Naive thymus-derived CD8-positive, alpha-beta T cell (primary cell): ENCODE measurements at places on chromosomes 7 and 10. TPM values are rescaled to one million over a fixed set of nuclear protein-coding genes. Genes with fewer than 3 reads are reported as not detected.
A peak's percentile ranks its signal among the peaks of the same experiment; 100 is the strongest.

GRCh38 chr7:157408258-157409101 is 71.7 kb downstream of the DNAJB6 start:
- DNase-seq: no peak

DNA sequence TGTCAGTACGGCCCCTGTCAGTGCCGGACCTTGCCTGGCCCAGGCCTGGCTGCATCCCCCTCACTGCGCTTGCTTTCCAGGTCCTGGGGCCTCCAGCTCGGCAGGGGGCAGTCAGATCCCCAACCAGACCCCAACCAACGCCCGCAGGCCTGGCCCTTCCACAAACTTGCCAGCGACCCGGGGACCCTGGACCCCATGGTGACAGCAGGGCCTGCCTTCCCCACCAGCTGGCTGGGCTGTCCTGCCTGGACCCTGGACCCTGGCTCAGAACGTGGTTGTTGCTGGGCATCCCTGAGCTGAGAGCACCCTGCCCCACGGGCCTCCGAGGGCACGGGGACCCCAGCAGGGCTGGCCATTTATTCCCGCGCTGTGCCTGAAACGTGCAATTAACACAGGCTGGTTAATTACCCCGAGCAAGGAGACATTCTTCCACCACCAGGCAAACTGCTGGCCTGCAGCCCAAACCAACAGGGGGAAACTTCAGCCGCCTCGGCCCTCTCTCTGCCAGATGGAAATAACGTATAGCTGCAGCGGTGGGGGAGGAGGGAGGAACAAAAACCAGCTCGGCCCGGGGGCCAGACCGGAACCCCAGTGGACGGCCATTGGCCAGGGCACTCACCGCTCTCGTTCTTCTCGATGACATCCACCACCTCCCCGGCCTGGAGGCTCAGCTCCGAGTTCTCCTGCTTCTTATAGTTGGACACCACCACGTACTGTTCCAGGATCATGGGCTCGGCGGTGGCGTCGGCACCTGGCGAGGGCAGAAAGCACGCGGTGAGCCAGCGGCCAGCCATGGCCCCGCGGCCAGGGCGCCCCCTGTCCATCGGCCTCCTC is 167.1 kb downstream of the NEURL1 start:
- DNase-seq: no peak

GRCh38 chr10:112852306-112852705 is 97.7 kb upstream of the TCF7L2 start:
- no peak for DNase-seq

GRCh38 chr7:41628901-41629300 is 74.0 kb downstream of the INHBA start:
- DNase-seq: no peak

DNA sequence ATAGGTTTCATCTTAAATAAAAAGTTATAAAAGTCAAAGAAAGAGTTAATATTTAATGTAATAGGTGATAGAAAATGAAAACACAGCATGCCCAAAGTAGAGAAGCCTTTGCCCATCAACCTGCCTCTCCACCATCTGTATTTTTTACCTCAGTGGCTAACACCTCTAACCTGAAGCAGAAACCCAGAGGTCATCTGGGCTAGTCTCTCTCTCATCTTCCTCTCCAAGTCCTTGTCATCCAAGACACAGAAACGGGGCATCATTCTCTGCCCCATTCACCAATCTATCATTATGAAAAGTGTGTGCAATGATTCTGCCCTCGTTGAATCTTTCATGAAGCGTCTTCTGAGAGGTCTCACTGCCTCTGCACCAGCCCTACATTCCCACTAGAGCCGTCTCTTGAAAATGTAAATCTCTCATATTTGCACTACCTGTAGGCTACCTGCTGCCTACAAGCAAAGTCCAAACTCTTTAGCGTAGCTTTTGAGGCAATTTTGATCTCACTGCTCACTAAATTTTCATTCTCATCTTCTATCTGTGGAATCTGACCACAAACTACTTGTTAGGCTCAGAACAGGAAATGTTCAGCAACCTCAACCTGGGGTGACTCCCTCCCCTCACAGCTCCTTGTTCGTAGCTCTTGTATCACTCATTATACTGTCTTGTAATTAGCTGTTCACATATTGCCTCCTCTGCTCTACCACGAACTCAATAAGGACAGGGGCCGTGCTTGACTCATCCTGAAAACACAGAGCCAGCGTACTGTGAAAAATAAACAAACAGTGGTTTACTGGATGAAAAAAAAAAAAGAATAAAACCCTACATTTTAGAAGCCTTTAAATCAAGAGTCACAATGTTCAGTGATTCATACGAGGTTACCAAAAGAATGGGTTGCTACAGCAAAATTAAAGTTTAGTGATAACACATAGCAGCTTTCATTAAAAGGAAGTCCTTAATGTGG is 83.1 kb downstream of the CTNNA3 start:
- DNase-seq: peak; percentile 23

- no peak for DNase-seq
Measured at GRCh38 chr10:14173706-14174594, 156.8 kb downstream of the FRMD4A start.

DNA sequence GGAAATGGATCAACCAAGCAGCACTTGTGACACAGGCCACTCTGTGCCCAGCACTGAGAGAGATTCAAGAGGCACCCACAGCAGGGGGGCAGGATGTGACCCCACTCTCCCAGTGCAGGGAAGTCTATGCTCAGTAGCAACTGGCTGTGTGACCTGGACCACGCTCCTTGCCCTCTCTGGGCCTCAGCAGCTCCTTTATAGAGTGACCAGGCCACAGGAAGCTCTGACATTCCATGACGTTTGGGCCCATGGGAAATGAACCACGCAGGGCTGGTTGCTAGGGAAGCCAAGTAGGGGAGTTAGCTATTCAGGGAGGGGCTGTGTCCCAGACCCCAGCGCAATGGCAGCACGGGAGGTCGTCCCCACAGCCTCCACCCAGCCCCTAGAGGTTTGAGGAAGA is 232.6 kb downstream of the USP6NL start:
- DNase-seq: no peak

- DNase-seq: no peak
Measured at GRCh38 chr7:51366930-51367613, 50.5 kb upstream of the COBL start.

DNA sequence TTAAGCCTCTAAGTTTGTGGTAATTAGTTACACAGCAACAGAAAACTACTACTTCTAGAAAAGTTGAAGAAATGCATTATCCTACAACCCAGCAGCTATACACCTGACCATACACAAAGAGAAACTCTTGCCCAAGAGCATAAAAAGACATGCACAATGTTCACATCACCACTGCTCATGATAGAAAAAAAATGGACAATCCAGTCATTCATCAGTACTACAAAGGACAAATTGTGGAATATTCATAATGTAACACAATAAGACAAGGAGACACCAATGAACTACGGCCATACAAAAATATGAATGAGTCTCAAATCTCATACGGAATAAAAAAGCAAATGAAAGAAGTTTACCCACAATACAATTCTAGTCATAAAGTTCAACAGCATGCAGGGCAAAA is 87.4 kb downstream of the ZFAND4 start:
- no peak for DNase-seq

- DNase-seq: no peak
Measured at GRCh38 chr7:69683002-69683401, 84.7 kb downstream of the AUTS2 start.

- DNase-seq: no peak
Measured at GRCh38 chr7:66076462-66077329, 1.1 kb downstream of the ASL start.

DNA sequence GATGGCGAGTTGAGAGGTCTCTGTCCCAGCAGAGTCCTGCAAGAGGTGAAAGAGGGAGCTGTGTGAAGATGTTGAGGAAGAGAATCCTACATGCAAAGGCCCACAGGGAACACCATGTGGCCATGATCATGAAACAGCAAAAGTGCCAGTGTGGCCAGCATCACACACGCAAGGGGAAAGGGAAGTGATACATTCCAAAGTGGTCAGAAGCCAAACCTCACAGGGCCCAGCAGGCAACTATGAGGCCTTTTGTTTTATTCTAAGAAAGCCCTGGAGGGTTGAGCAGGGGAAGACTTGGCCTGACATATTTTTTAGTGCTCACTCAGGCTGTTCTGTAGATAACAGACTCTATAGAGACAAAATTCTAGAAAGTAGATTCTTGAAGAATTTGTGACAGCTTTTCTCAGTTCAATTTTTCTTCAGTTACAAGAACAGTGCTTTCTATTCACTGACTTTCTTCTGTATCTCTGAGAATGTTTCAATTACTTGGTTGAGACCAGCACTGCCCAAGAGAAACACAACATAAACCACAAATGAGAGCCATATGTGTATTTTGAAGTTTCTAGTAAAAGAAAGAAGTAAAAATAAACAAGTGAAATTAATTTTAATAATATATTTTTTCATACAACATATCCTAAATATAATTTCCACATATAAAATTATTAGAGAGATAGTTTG is 82.3 kb downstream of the HTR7 start:
- no peak for DNase-seq

DNA sequence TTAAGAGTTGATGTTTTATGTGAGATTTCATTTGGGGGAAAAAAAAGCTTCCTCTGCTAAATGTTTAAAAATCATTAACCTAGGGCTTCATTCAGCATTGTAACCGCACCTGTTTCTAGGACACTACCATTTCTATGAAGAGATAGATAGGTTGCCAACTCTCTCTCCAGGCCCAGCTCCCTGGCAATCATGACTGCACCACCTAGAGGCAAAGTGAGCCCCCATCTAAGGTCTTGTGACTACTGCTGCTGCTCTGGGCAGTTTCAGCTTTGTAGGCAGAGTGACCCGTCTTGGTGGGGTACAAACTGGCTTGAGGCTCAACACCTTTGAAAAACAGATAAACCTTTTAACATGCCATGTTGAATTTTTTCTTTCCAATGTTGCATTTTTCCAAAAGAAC is 27.3 kb upstream of the MRC1 start:
- no peak for DNase-seq

DNA sequence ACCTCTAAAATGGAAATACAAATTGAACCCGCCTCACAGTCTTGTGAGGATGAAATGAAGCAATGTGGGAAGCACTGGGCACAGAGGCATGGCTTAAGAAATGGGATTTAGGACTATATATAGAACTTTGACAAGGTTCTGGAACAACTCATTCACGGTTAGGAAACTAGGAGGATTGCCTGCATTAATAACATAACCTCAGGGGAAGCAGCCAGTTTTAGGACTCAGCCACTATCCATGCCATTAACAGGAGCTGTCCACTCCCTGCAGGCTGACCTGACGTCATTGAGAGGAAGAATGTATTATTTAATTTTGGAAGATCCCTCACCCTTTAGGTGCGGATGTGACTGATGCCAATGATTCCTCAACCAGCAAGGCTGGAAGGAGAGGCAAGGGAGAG is 34.8 kb downstream of the ITGB8 start:
- no peak for DNase-seq

LLCFC1 gene
- not detected for total RNA-seq

CLCN1 gene
- total RNA-seq: not detected

PTPRN2 gene
- 0.78 TPM for total RNA-seq

FAM24B gene
- total RNA-seq: 16.5 TPM

CEP55 gene
- not detected for total RNA-seq

TIMM23B gene
- total RNA-seq: 30.1 TPM

CRYGN gene
- total RNA-seq: 1.2 TPM

TRIM74 gene
- 9.1 TPM for total RNA-seq
